CD4-positive, alpha-beta T cell treated with Interleukin-15 for 4 hours (primary cell): ENCODE measurements at places on chromosomes 4 and X.

- peak; percentile 12 for DNase-seq
Measured at GRCh38 chr4:76023389-76023788, at the start of gene CXCL10. TSS of gene CXCL10 (minus strand) at chr4:76023497. CDS start at chr4:76023431, 66 bp downstream.

DNA sequence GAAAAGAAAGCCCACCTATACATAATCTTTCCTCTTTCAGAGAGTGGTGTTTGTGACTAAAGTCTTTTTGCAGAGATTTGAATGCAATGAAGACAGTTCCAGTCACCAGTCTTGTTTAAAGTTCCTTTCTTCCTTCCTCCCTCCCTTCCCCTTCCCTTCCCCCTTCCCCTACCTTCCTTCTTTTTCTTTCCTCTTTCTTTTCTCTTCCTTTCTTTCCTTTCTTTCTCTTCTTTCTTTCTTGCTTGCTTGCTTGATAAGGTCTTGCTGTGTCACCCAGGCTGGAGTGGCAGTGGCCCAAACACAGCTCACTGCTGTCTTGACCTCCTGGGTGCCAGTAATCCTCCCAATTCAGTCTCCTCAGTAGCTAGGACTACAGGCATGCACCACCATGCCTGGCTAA, 19.0 kb upstream of the ASB5 start:
- no peak for DNase-seq

DNA sequence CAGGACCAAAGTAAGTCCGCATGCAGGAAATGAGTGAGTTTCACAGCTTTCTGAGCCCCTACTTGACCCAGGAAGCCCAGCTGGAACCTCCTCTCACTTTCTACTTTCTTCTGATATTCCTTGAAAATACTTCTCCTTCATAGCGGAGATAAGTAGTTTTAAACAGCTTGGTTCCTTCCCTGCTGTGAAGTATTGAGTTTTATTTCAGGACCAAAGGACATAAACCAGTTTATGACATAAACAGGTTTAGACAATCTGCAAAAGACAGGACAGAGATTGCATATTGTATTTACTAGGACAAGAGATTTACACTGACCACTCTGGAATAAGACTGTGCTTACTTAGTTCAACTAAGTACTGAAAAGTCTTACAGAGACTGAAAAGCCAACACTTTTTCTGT, 54.8 kb downstream of the PAGE2 start:
- no peak for DNase-seq

GRCh38 chr4:143076723-143077122, 108.0 kb upstream of the USP38 start:
- DNase-seq: no peak

DNA sequence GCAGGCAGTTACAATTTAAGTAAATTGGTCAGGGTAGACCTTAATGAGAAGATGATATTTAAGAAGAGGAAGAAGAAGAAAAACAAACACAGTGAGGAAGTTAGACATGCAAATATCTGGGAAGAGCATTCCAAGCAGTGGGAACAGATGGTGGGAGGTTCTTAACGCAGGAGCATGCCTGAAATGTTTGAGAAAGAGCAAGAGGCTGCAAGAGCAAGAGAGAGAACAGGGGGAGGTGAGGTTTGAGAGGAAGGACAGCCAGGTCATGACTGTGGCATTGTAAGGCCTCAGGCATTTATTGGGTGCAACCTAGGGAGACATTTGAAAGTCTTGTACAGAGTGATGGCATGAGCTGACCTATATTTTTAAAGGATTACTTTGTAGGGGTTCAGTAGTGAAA, 136.0 kb downstream of the UGT8 start:
- no peak for DNase-seq

GRCh38 chr4:151931563-151931962, 170.8 kb upstream of the GATB start:
- no peak for DNase-seq

GRCh38 chrX:100120956-100121355, 289.1 kb downstream of the PCDH19 start:
- no peak for DNase-seq

DNA sequence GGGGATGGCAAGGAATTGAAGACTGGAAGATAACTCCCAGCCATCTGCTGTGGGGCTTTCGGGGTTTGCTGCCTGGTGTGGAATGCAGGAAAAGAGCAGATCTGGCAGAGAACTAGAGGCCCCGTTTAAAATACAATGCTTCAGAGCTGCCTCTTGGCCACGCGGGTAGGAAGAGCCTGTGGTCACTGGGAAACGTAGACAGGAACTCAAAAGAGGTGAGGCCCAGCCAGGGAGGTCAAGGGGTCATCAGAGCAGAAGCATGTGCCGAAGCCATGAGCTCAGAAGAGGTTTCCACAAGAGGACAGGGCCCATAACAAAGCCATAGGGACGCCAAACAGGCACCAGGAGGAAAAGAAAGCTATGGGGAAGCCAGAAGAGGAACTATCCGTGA, 14.5 kb upstream of the STS start:
- DNase-seq: no peak

GRCh38 chr4:123217664-123218063, 178.9 kb upstream of the SPRY1 start:
- DNase-seq: no peak

- DNase-seq: no peak
Measured at GRCh38 chrX:125654501-125654900, 334.8 kb downstream of the TEX13C start.

DNA sequence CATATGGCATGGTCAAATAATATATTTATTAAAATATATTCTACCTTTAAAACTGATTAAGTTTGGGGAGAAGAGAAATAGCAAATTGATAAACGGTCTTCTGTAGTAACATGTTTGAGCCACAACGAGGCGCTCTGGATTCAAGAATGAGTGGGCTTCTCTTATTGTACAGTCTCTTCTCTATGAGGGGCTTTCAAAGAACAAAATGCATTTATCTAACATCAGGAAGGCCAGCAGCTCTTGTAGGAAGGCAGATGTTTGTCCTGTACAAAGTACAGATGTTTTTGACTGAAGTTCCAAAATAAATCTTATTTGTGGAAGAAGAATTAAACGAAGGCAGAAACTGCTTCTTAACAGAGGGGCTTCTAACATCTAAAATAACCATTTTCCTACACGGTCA, 153.6 kb downstream of the RASL11B start:
- DNase-seq: no peak

DNA sequence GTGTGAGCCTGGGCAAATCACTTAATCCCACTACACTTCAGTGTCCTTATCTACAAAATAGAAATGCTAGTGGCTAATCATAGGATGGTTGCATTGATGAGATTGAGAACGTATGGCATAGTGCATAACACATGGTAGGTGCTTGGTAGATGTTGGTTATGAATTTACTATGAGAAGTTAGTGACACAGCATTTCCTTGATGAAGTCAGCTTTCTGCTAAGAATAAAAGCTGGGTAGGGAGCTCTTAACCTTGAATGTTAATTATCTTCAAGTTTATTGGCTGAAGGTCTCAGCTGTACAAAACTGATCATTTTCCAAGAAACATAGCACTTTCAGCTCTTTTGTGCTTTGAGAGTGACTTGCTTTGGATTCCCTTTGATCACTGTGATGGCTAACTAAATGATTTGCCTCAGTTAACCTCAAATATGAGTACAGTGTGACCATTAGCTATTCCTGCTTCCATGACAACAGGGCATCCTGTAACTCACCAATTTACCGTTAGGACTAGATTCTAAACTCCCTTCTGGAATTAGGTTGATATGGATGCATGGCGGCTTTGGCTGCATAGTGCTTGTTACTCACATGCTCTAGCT, 17.8 kb downstream of the PDK3 start:
- DNase-seq: no peak

DNA sequence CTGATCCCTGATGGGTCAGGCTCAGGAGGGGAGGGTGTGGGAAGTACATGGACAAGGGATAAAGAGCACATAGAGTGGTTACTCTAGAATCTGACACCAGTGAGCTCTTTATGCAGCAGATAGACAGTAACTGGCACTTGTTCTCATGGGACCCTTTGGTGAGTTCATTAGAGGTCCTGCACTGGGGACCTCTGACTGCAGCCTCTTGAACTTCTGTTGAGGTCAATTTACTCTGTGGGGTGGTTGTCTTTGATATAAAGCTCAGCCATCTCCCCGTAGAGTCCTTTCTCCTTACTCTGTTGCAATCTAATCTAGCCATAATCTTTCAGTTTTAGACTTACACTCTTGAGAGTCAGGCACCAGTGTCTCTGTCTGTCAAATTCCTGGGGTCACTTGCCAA, 222.4 kb downstream of the GPAT3 start:
- DNase-seq: no peak

GRCh38 chr4:143482840-143483239, 30.7 kb upstream of the SMARCA5 start:
- DNase-seq: no peak

- DNase-seq: no peak
Measured at GRCh38 chr4:22635692-22636091, 57.0 kb upstream of the GBA3 start.

DNA sequence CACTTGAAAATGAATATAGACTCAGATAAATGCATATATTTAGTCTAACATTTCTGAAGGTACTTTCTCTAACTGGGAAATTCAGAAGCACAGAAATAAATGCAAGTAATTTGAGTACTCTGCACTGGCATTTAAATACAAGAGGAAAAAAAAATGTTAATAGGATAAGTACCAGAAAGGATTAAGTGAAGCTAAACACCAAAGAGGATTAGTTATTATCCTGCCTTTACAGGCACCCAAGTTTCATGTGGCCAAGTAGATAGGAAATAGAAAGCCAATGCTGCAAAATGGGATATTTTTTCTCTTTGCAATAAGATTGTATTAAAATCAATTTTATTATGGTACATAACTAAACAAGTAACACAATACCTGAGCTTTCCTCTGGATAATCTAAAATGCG, 762.5 kb downstream of the PCDH7 start:
- DNase-seq: no peak

- DNase-seq: no peak
Measured at GRCh38 chr4:136939781-136940180, 592.5 kb downstream of the PCDH18 start.

DNA sequence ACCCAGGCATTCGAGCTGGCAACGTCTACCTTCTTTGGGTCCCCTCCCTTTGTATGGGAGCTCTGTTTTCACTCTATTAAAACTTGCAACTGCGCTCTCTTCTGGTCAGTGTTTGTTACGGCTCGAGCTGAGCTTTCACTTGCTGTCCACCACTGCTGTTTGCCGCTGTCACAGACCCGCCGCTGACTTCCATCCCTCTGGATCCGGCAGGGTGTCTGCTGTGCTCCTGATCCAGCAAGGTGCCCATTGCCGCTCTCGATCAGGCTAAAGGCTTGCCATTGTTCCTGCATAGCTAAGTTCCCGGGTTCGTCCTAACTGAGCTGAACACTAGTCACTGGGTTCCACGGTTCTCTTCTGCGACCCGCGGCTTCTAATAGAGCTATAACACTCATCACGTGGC, 183.5 kb upstream of the GALNTL6 start:
- no peak for DNase-seq

- DNase-seq: no peak
Measured at GRCh38 chrX:47316276-47317025, 53.9 kb upstream of the ZNF157 start.

GRCh38 chrX:111609206-111609605, 71.8 kb upstream of the ALG13 start:
- DNase-seq: no peak

DNA sequence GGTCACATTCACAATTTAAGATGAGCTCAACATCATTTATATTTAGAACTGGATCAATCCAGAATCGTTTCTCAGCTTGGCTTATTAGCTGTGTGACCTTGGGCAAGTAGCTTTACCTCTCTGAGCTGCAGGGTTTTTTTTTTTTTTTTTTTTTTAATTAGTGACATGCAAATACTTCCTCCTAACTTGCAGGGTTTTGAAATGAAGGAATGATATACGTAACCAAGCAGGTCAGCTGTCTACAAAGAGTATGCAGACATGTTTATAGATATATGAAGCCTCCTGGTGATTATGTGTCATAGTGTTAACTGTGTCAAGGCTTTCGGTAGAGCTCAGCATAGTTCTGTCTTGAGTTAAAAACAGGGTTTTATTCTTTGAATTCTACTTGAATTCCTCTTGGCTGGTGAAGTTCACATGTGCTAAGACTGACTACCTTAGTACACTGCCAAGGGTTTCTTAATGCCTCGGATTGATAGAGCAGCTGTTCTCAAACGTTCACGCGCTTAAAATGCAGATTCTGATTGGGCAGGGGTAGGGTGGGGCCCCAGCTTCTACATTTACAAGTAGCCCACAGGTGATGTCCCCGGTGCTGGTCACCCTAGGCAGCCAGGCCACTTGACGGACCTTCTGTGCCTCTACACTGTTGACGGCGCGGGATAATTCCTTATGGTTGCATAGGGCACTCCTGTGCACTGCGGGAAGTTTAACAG, 654 bp upstream of the STS start:
- DNase-seq: peak; percentile 12

DNA sequence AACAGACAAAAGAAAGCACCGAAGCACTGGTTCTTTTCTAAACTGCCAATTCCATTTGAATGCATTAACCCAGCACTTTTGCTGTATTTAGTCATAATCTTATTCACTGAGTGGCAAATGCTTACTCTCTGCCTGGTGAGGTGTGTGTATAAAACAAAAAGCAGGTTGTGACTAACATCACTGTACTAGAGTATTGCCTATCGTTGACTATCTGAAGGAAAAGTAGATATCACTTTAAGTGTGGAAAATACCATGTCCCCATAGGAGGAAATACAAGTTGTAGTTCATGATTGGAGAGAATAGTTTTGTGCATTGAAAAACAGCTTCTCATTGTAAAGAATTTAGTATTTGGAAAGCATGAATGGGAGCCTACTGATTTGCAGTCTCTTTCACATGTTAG, 2.7 kb downstream of the PDLIM5 start:
- no peak for DNase-seq

GRCh38 chr4:99136329-99136728, 7.8 kb downstream of the ADH4 start:
- no peak for DNase-seq

DNA sequence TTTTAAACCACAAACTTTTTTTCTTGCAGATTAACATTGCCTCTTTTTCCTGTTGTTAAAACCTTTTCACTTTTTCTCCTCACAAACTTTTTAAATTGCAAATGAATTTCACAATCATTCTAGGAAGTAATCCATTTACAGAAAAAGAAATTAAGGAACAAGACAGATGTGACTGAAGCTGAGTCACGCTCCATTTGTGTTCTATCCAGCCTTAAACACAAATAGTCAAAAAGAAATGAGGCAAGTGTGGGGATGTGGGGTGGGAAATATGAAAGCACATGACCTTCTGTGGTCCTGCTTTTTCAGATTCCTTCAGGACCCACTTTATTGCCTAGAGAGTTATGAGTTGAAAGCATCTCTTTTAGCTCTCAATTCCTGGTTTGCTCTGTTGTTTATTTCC, 197.0 kb downstream of the ADGRL3 start:
- DNase-seq: no peak

GRCh38 chrX:29143356-29143755, 556.1 kb downstream of the IL1RAPL1 start:
- DNase-seq: no peak
